ENCODE measurements at places on chromosomes 2 and 18. TPM values are rescaled to one million over a fixed set of nuclear protein-coding genes. Genes with fewer than 3 reads are reported as not detected.

Gene LRRC30
- total RNA-seq: not detected

Gene NR4A2
- total RNA-seq: 3.0 TPM

Gene FEV
- not detected for total RNA-seq

Gene CROCC2
- not detected for total RNA-seq

Gene ERFE
- total RNA-seq: 0.42 TPM

Gene FBXO36
- total RNA-seq: 1.1 TPM

Gene CTAGE1
- total RNA-seq: not detected

Gene HK2
- 40.9 TPM for total RNA-seq

Gene TRIM54
- total RNA-seq: 0.19 TPM

Gene DLX2
- not detected for total RNA-seq

Gene ALPG
- not detected for total RNA-seq

Gene KLF11
- total RNA-seq: 7.1 TPM

Gene POU3F3
- total RNA-seq: not detected

Gene OTOF
- total RNA-seq: 58.0 TPM

Gene CDK5R2
- not detected for total RNA-seq

Gene MC4R
- total RNA-seq: not detected

Gene KIF5C
- 13.3 TPM for total RNA-seq
